ENCODE measurements at places on chromosomes 12 and 14.

DNA sequence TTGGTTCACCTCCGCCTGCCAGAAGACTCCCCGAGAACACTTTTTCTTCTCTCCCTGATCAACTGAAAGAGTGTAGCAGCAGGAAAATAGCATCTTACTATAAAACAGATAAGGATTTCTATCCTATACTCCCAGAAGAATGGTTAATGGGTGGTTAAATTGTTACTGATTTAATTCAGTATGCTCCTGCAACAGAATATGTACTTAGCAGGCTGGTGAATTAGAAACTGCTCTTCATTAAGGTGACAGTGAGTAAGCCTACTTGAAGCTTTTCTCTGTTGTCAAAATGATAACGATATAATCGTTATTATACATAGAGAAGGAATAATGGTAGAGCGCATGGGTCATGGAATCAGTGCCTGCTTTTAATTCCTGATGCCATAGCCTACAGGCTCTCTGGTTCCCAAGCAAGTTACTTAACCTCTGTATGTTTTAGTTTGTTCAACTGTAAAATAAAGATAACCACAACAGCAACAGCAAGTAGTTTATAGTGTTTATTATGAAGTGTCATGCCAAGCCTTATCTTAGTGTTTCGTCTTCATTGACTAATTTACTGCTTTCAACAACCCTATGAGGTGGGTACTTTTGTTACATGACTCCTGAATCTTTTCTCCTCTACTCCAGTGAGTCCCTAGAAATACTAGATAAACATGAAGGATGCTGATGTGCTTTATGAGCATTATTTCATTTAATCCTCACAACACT, 392.6 kb downstream of the CCDC91 start:
- DNase-seq = no peak

DNA sequence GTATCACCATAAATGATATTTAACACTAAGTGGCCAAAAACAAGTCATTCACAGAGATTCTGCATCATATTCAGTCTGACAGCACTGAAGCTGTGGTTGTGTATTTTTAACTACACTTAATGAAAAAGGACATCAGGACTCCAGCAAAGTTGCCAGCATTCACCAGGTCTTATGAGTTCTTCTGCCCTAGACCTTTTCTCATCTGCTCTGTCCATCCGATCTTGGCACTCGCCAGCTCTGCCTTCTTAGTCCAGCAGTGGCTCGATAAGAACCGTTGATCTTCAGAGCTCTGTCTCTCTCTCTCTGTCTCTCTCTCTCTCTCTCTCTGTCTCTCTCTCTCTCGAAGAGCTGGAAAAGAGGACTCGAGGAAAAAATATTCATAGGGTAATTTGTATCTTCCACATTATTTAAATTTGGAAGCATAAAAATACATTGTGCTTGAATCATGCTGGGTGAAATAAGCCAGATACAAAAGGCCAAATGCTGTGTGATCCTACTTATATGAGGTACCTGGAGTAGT, 232.2 kb downstream of the FBXL14 start:
- no peak for DNase-seq

- no peak for DNase-seq
These were observed 10.0 kb upstream of the RAB21 start for GRCh38 chr12:71744522-71745300.

- DNase-seq = no peak
These were observed 54.8 kb downstream of the CEP83 start for GRCh38 chr12:94404854-94405253.

- DNase-seq = no peak
These were observed 36.1 kb downstream of the EID3 start for GRCh38 chr12:104339663-104340062.

GRCh38 chr14:60658909-60659585, 9.8 kb upstream of the SIX1 start:
- no peak for DNase-seq

DNA sequence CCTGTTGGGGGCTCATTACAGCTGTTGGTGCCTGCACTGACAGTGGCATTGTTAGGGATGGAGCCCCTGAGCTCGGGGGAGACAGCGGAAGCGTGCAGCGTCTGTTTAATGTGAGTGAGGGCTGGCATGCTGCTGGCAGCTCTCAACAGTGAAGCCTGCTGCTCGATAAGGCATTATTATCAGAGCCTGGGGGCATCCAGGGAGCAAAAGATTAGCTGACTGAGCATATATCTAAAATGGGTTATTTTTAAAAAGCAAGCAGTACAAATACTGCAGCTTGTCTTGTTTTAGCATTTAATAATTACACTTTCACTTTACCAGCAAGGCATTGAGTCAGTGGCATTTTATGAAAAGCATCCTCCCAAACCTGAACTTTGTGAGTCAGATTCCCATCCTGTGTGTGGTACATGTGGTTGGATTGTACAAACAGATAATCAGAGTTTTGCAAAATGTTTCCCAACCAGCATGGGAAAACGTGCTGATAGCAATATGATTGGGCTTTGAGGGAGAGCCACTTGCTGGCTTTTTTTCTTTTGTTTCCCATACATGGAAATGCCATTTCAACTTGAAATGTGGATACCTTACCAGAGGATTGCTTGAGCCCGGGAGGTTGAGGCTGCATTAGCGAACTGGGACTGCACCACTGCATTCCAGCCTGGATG, 150.8 kb downstream of the PRKCH start:
- no peak for DNase-seq

DNA sequence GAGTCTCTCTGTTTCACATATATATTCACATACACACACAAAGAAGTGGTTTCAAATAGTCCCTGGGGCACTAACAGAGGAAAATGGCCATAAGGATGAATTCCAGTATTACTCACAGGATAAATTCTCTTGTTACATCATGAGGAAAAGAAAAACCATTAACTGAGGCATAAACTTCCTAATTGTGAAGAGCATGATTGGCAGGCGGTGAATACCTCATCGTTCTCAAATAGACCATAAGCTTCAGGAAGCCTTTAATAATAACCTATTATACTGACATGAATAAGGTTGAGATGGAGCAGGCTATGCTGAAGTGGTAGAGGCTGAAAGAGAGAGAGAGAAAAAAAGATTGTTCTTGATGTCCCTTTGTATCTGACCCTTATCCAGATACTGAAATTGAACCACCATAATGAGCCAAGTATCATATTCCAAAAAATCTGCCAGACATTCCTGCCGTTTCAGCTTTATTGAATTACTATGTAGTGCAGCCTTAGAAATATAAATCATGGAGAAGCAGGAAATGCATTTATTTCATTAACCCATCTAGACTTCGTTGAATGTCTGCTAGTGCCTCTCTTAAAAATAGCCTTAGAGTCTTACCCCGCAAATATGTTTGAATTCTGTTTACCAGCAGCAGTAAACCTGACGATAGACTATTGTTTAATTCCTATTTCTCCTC, 86.8 kb downstream of the NUAK1 start:
- DNase-seq = no peak

DNA sequence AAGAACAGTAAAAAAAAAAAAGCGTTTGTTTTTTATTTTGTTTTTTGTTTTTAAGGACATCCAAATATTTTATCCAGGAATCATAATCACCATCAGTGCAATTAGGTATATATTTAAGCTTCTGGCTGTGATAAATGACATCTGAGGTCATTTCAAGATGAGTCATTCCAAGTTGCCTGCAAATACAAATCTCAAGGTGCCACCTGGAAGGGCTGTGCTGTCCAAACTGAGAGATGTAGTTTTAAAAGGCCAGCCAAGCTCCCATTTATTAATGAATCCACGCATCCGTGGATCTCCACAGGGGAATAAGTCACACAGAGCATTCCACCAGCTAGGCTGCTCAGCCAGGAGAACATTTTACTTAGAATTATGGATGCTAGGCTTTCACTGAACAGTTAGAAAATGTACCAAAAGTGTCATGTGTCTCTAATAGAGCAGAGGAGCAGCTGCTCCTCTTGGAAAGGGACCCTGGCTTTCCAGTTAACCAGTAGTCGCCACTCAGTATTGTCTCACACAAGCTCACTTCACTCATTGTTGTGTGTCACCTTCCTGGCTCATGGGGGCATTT, 1151.4 kb upstream of the TMEM132C start:
- no peak for DNase-seq

GRCh38 chr14:76887191-76887590, 61.0 kb downstream of the LRRC74A start:
- no peak for DNase-seq

DNA sequence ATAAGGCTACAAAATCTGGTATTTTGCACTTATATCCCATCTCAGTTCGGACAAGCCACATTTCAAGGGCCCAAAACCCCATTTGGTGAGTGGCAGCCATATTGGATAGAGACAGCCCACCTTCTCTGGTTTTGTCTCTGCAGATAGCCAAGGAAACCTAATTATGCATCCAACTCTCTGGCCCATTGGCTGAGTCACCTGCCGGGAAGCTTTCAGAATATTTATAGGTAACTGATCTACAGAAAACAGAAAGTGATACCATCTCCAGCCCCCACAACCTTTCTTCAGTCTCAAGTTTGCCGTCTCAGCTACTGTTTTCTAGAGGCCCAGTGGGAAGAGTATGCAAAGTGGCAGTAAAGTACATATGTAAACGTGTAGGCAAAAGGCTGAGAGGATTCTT, 33.7 kb upstream of the PPP1CC start:
- no peak for DNase-seq

DNA sequence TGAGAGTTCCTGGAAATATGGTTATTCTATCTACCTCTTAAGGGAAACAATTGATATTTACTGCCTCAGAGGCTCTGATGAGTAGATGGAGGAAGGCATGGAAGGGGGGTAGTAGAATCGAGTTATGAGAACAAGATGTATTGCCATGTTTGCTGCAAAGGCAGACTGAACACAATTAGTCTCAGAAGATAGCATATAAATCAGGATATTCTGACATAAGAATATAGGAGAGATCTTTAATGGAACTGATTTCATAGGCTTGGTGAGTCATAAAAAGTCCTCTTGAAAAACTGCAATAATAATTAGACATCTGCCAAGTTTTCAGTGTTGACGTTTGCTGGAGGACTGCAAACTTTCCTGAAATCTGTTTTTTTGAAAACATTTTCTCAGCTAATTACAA, 636.1 kb downstream of the TMTC2 start:
- no peak for DNase-seq

GRCh38 chr14:86799244-86799647, 1193.7 kb downstream of the GALC start:
- no peak for DNase-seq

DNA sequence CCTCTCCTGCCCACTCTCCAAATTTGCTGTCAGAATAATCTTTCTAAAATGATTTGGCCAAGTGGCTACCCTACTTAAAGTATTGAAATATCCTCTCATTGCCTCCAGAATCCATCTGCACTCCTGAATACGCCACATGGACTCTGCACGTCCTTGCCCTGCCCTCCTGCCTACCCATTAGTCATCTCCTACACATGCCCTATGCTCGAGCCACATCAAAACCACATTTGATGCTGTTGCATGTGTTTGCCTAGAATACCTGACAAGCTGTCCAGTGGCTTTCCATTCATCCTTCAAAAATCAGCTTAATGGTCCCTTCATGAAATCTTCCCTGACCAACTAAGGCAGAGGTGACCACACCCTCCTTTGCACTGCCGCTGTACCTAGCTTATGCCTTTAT, 17.0 kb downstream of the VCPKMT start:
- DNase-seq = no peak

- DNase-seq = peak; percentile 43
These were observed 3.1 kb downstream of the DYNLL1 start for GRCh38 chr12:120498870-120499515.

DNA sequence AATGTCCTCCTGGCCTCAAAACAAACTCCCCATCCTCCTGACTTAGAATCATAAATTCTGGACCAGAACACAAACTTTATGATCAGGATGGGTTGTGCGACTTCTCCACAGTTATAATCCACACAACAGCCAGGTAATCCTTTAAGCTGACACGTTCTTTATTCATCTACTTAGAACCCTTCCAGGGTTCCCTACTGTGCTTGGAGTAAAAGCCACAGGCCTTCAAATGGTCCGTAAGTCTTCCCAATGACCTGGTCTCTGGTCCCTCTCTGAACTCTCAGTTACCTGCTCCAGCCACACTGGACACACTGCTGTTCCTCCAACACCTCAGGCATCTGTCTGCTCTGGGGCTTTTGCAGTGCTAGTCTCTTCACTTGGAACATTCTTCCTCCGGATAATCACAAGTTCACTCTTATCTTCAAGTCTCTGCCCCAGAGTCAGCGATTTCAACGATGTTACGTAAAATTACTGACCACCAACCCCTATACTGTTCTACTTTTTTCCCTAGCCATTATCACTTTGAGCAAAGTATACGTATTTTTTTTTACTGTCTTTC, 1.7 kb upstream of the RNASE7 start:
- DNase-seq = no peak
